ENCODE measurements at places on chromosomes 1 and 21.

- DNase-seq: no peak
Measured at GRCh38 chr1:96969656-96970163, 248.1 kb downstream of the PTBP2 start.

- DNase-seq: peak; percentile 53
Measured at GRCh38 chr1:84936116-84936810, 43.3 kb upstream of the LPAR3 start.

GRCh38 chr21:31181082-31181750 lies 142.9 kb upstream of the KRTAP19-8 start:
- no peak for DNase-seq

DNA sequence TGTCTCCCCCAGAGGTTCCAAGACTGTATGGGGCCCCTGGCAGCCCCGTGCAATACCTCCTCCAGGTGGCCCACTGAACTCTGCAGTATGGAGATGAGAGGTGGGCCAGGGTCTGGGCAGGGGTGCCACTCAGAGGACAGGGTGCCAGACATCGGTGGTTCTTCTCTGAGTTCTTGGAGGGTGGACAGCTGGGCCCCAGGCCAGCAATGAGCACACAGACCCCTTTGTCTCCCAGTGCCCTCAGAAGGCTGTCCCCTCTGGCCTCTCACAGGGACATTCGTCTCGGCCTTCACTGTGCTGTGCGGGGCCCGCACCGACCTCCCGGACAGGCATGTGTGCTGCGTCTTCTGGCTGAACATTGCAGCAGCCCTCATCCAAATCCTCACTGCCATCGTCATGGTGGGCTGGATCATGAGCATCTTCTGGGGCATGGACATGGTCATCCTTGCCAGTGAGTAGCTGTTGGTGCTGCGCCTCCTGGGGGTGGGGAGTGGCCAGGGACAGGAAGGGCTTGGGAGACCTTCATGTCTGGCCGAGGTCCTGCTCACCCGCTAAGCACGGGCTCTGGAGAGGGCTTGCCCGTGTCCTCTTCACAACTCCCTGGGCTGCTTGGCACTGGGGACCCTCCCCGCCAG lies 48.1 kb downstream of the STUM start:
- no peak for DNase-seq

GRCh38 chr1:239302696-239303095 lies 83.7 kb upstream of the CHRM3 start:
- no peak for DNase-seq

GRCh38 chr1:153921803-153922075 lies 1.0 kb downstream of the GATAD2B start:
- no peak for DNase-seq

GRCh38 chr1:9129266-9130041 lies 552 bp upstream of the GPR157 start:
- DNase-seq: peak; percentile 98

DNA sequence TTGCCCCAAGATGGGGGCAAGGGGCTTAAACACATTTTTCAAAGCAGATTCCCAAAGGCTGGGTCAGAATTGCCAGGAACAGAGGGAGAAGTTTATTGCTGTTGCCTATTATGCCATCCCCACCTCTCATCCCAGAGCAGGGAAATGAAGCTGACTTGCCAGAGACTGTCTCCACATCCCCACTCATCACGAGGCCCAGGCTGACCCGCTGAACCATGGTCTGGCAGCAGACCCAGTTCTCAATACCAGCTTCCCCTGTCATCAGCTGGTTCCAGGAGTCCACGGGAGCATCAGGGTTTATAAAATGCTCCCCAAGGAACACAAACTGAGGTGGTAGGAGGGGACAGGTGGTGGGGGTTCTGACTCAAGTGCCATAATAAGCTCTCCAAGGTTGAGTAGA lies 605.9 kb downstream of the NPHP4 start:
- DNase-seq: no peak

- DNase-seq: no peak
Measured at GRCh38 chr21:16968436-16968835, 544.4 kb upstream of the CXADR start.

- no peak for DNase-seq
Measured at GRCh38 chr1:45216861-45217260, 10.5 kb upstream of the ZSWIM5 start.

- DNase-seq: no peak
Measured at GRCh38 chr1:183783767-183784637, 20.9 kb upstream of the RGL1 start.

GRCh38 chr21:23601549-23601948 lies 2005.7 kb downstream of the MRPL39 start:
- no peak for DNase-seq

DNA sequence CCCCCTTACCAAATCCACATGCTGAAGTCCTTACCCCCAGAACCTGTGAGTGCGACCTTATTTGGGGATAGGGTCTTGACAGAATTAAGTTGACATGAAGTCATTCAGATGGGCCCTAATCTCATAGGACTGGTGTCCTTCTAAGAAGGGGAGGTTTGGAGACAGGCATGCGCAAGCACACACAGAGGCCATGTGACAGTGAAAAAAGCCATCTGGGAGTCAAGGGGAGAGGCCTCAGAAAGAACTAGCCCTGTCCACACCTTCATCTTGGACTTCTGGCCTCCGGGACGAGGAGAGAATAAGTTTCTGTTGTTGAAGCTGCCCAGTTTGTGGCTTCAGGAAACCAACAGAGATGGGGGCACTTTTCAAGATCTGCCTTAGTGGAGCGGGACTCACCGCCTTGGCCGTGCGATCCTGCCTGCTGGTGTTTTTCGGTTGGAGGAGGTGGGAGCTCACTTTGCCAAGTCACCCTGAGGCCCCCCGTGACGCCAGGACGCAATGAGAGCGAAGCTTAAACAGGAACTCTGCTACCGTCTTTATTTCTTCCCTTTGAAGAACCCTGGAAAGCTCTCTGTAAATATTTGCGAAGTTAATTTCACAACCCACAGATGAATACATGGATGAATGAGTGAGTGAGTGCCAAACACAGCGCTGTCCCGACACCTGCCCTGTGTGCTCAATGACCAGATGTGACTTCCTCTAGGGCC lies 42.5 kb upstream of the C1orf174 start:
- DNase-seq: no peak

DNA sequence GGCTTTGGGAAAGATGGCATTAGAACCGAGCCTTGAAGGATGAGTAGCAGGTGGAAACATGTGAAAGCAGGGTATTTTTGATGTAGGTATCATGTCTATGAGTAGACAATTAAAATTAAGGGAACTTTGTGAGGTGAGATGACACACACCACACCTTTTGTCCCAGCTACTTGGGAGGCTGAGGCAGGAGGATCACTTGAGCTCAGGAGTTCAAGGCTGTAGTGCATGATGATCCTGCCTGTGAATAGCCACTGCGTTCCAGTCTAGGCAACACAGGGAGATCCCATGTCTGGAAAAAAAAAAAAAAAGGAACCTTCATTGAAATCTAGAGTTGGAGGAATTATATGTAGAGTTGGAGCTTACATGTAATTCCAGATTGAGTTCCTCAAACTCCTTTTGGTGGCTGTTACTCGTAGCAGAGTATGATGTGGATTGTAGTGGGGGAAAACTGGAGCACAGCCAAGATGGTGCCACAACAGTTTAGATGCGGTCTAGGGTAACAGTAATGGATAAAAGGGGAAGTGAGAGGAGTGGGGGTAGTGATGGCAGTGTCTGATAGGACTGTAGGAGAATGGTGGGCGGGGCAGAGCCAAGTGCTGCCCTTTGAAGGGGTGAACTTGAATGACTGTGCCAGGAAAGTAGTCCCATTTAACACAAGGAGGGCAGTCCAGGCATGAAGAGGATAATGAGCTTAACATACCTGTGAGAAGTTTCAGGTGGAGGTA lies 17.4 kb downstream of the AK4 start:
- no peak for DNase-seq

GRCh38 chr1:223197923-223198627 lies 55.0 kb upstream of the TLR5 start:
- no peak for DNase-seq

GRCh38 chr1:62076286-62076685 lies 118.4 kb upstream of the L1TD1 start:
- DNase-seq: no peak

DNA sequence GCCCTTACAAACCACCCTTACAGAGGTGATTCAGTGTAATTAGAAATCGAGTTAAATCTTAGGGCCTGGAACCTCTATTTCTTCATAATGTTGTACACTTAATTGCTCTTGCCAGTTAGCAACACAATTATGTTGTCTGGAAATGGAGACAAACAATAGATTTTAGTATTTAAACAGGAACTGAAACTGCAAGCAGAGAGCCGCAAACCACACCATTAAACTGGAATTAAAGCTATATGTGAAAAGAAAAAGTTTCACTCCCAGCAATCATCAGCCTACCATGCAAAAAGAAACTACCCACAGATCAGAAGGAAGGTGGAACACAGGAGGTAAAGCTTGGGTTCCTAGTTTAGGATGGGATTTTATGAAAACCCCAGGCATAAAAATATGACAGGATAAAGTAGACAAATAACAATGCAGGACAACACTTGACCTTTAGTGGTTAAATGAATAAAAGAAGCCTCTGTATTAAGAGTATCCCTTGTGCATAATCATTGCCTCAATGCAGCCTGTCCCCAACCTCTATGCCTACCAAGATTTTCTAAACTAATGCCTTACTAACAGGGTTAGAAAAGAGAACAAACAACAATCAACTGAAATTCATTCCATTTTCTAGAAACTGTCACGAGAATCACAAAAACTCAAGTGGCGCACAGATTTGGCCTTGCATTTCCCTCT lies 304.3 kb upstream of the ESRRG start:
- DNase-seq: no peak

- DNase-seq: no peak
Measured at GRCh38 chr1:185300152-185300551, 16.9 kb downstream of the IVNS1ABP start.

DNA sequence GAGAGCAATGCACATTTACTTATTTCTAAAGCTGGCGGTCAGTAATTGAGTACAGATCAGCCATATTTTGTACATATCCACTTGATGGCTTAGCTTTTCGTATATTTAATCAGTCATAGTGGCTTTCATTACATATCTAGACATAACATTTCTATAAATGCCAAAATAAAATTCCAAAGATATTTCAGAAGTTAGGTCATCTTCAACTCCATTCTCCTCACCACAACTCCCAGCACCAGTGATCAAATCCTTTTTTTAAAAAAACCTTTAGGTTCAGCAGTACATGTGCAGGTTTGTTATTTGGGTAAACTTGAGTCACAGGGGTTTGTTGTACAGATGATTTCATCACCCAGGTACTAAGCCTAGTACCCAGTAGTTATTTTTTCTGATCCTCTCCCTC lies 53.9 kb upstream of the GNG4 start:
- DNase-seq: no peak

DNA sequence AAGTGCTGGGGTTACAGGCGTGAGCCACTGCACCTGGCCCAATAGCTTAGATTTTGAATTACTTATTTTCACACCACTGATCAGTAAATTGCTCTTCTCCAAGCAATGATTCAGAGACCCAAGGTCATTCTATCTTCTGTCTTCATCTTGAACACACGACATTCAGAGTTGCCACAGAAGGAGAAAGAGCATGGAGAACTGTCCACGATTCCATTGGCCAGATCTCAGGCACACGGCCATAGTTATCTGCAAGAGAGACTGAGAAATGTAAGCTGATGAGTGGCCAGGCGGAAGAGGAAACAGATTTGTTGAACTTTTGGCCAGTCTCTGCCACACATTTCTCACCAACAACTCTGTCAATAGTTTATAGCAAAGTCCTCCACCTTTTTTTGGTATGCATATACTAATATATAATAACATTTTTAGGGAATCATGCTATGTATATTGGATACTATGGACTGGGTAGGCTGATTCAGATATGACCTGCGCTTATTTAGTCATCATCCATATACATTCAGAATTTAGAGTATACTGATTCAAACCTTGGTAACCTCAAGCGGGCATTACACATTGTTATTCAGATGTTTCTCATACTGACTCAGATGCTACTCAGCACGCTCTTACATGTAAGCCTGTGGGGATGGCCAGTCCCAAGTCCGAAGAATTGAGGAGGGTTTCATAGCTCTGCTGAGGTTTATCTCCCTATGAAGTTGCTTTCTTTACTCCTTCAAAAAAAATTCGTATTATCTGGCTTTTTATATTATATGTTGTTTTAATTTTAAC lies 25.5 kb upstream of the CAP1 start:
- DNase-seq: no peak

GRCh38 chr1:230792691-230793462 lies 45.7 kb downstream of the CAPN9 start:
- no peak for DNase-seq

DNA sequence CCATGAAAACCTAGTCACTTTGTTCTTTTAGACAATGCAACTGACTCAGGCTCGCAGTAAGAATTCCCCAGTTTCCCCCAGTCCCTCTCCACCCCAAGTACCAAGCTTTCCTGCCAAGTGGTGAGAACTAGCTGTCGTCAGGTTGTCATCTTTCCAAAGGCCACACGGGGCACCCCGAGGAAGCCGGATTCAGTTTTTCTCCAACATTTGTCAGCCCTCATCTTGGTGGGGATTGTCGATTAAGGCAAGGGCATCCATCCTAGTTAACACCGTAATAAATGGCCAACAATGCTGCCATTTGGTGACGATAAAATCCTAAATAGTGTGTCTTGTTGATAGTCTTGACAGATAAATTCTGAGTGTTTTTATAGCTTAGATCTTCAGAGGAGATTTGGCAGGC lies 55.9 kb upstream of the PROX1 start:
- DNase-seq: peak; percentile 53

DNA sequence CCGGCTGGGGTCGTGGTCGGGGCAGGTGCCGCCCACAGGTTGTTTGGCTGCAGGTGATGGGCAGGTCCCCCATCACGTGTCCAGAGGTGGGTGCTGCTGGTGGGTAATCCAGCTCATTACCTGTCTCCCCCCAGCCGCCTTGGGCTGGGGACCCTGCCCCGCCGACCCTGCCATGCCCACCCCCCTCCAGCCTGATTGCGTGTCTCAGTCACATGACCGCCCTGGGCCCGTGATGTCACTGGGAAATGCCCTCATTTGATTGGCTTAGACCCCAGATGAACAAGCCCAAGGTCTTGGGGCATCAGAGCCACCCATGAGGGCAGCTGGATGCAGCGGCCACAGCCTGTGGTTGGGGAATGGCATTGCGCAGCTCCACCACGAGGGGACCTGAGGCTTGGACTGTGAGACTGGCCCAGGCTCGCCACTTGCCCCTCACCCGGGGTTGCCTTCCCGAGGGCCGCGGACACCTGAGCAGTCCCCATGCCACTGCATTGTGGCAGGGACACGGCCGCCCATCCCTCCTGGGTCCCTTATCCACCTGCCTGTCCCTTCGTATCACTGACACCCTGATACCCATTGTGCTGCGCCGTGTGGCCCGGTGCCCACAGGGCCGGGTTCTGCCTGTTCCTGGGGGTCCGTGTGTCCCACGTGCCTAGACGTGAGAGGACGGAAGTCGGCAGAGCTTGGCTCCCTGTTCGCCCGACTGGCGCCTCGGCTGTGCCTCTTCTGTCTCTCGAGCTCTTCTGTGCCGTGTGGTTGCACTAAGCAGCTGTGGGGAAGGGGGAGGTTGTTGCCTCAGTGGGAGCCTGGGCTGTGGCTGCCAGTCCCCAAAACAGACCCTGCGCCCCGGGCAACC lies 68.0 kb downstream of the FAAP20 start:
- DNase-seq: no peak

Measured in H1 (cell line).